ENCODE measurements at places on chromosomes 5 and 9.

- DNase-seq: no peak
Measured at GRCh38 chr9:89770531-89771174, 165.8 kb downstream of the GADD45G start.

DNA sequence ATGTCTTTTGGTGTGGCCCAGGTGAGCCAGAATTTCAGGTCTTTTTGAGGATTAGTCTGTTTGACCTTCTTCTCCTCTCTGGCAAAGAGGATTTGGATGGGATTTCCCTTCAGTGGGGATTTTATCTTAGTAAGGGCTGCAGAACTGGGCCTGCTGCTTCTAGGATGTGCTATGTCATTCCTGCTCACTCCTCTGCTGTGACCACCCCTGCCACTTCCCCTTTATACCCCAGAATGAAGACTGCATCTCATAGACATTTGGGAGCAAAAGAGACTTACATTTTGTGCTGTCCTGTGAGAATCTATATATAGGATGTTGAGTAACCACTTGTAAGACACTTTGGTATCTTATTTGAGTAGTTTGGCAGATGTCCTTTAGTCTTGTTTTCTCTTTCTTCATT lies 76.2 kb downstream of the ARHGAP26 start:
- no peak for DNase-seq

DNA sequence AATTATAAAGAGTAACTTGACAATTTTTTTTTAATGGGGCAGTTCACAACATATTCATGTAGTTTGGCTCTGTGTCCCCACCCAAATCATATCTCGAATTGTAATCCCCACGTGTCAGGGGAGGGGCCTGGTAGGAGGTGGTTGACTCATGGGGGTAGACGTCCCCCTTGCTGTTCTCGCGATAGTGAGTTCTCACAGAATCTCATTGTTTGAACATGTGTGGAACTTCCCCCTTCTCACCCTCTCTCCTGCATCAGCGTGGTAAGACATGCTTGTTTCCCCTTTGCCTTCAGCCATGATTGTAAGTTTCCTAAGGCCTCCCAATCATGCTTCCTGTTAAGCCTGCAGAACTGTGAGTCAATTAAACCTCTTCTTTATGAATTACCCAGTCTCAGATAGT lies 40.7 kb downstream of the FBXW11 start:
- no peak for DNase-seq

DNA sequence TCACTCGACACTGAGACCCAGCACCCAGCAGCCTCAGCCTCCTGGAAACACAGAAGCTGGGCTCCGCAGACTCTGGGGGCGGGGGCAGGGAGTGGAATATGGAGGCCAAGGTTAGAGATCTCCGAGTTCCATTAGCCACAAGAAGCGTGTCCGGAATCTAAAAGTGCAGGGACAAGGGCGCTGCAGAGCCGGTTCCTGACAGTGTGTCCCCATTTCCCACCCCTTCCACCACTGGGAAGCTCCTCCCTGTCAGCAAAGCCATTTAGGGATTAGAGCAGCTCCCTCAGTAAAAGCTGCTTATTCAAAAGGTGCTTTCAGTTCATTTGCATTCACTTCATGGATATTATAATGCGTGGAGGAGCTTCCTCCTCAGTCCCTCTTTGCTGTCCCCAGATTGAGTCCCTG lies 74.1 kb upstream of the HSPA9 start:
- no peak for DNase-seq

DNA sequence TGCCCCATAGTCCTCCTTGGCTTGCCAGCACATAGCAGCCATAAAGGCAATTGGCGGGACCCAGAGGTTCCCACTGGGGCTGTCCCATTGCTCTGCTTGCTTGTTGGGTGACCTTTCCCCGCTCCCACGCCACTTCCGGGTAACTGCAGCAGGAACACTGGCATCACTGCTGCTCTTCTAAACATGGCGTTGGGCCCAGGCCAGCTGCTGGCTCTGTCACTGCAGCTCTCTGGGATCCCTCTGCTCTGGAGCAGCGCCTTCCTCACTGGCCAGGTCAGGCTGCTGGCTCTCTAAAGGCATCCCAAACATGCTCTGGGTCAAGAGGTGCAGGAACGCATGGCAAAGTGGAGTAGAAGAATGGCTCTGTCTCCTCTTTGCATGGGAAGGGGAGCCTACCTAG lies 92.9 kb downstream of the DRD1 start:
- DNase-seq: no peak

GRCh38 chr9:81543695-81544094 lies 145.7 kb downstream of the TLE1 start:
- no peak for DNase-seq
